Activated naive CD8-positive, alpha-beta T cell treated with anti-CD3 and anti-CD28 coated beads for 36 hours (primary cell): ENCODE measurements at places on chromosomes 1 and 21. TPM values are rescaled to one million over a fixed set of nuclear protein-coding genes. Genes with fewer than 3 reads are reported as not detected.

FCMR gene
- 42.9 TPM for total RNA-seq

GRCh38 chr1:8879922-8880676, 1.6 kb upstream of the ENO1 start:
- H3K27me3 ChIP-seq = no peaks in the 10 kb centered on the region
- peaks cover 43% of the 10 kb centered on the region for H3K36me3 ChIP-seq
- peaks cover 22% of the 10 kb centered on the region for H3K4me1 ChIP-seq

DNA sequence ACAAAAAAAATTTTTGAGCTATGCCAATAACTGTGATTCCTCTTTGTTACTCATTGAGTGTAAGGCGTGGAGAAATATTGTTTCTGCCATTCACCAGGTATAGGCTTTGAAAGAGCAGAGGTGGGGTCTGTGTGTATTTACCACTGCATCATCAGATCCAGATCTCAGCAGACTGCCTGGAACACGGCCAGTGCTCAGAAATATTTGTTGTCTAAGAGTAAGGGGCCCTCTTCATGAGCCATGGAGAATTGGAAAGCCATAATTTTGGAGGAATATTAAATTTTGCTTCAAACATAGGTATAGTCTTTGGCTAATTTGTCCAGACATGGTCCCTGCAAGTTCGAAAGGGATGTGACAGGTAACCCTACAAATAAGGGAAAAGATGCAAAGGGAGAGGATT, 231.3 kb upstream of the IRF2BP2 start:
- peak overlapping the region; percentile 99 for H3K27ac ChIP-seq
- no peak for DNase-seq
- no peaks in the 10 kb centered on the region for H3K27me3 ChIP-seq
- H3K4me1 ChIP-seq = peaks cover 73% of the 10 kb centered on the region

GRCh38 chr21:28181730-28182129, 810.9 kb downstream of the LTN1 start:
- H3K4me3 ChIP-seq = no peak overlapping the region
- no peaks in the 10 kb centered on the region for H3K4me1 ChIP-seq
- no peak for DNase-seq
- no peaks in the 10 kb centered on the region for H3K36me3 ChIP-seq
- no peaks in the 10 kb centered on the region for H3K27me3 ChIP-seq

DNA sequence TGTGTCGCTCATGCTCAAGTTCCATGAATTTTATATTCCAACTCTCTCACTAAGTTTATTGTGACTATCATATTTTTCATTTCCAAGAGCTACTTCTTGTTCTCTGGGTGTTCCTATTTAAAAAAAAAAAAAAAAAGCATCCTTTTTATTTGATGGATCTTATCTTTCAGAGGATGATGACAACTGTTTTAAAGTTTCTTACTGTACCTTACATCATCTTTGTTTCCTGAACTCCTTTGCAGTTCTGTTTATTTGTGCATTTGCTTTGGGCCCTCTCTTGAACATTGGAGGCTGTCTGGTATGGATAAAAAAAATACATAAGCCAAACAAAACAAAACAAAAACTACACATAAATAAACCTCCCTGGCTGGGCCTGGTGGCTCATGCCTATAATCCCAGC, 32.1 kb upstream of the FAM20B start:
- no peak for DNase-seq
- H3K27me3 ChIP-seq = no peaks in the 10 kb centered on the region
- H3K4me1 ChIP-seq = no peaks in the 10 kb centered on the region
- no peaks in the 10 kb centered on the region for H3K36me3 ChIP-seq
